Neural progenitor cell (in vitro differentiated cells): ENCODE measurements at places on chromosomes 13 and 19.
A peak's percentile ranks its signal among the peaks of the same experiment; 100 is the strongest.

DNA sequence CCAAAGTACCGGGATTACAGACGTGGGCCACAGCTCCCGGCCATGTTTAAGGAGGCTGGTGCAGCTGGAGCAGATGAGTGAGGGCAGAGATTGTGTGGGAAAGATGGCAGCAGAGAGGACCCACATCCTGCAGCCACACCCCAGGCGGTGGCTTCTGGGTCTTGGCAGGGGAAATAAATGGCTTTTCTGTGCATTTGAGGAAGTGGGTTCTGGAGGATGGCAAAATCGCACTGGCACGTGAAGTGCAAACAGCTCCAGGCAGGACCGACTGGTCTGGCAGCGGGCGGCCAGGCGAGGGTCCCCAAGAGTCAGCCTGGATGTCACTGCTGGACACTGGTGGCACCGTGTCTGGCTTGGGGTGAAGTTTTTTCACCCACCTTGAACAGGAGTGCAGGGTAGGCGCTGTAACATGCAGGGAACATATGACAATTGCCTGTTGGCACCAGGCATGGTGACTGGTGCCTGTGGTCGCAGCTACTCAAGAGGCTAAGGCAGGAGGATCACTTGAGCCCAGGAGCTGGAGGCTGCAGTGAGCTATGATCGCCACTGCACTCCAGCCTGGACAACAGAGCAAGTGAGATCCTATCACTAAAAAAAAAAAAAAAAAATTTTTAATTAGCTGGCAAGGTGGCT lies 8.4 kb downstream of the B3GNT3 start:
- peak; percentile 1 for DNase-seq

DNA sequence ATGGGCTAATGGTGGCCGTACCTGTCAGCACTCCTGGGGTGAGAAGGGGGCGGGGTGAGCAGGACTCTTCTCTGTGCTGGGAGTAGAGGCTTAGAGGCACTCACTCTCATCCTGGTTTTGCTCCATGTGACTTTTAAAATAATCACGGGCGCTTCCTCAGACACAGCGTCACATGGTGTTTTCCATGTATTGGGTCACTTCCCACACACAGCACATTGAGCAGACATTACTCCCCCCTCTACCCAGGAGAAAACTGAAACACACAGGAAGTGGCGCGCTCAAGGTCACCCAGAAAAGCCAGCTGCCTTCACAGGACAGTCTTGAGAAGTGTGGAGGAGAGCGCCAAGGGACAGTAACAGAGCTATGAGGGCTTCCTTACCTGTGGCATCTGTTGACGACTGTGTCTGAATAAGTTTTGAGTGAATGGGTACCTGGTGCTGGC lies 23.2 kb downstream of the SPATA13 start:
- DNase-seq: no peak

DNA sequence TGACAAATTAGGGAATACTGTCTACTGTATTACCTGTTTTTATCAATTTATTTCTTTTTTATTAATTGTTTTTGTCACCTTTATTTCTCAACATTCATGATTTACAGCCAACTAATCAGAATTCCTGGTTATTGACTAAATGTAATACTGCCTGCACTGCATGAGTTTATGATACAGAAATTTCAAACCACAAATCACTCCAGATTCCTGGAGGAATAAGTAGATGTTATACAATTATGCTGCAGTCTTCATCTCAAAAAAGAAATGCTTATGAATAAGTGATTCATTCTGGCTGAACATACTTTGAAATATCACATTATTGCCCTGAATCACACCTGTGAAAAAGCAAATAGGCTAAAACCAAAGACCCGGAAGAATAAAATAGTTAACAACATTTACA lies 249.7 kb downstream of the DACH1 start:
- DNase-seq: no peak

GRCh38 chr13:72151241-72151640 lies 284.2 kb upstream of the DACH1 start:
- no peak for DNase-seq

GRCh38 chr19:16778796-16779411 lies 50.3 kb upstream of the SIN3B start:
- DNase-seq: peak; percentile 69

DNA sequence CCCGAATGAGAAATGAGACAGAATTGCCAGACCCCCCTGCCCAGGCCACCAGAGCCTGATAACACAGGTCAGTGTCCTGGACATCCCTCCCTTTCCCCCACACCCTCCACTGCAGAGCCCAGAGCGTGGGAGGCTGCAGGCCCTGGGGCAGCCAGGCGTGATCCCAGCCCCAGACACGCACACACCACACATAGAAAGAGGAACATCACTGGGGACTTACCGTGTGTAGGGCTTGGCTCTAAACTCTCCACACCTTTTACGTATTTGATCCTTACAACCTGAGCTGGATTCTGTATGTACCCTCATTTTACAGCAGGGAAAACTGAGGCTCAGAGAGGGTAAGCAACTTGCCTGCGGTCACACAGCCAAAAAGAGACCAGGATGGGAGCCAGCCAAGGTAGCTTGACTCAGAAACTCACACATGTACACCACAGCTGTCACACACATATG lies 334 bp upstream of the ANGPTL6 start:
- DNase-seq: no peak

- no peak for DNase-seq
These were observed 14.5 kb downstream of the RFX2 start for GRCh38 chr19:6095760-6096159.

GRCh38 chr19:13347367-13347766 lies 158.9 kb downstream of the CACNA1A start:
- DNase-seq: no peak

- no peak for DNase-seq
These were observed 314.3 kb downstream of the SLITRK1 start for GRCh38 chr13:83568019-83568418.

GRCh38 chr13:43100667-43101066 lies 77.3 kb downstream of the DNAJC15 start:
- no peak for DNase-seq

- no peak for DNase-seq
These were observed 4.4 kb upstream of the REXO1 start for GRCh38 chr19:1852581-1853128.

DNA sequence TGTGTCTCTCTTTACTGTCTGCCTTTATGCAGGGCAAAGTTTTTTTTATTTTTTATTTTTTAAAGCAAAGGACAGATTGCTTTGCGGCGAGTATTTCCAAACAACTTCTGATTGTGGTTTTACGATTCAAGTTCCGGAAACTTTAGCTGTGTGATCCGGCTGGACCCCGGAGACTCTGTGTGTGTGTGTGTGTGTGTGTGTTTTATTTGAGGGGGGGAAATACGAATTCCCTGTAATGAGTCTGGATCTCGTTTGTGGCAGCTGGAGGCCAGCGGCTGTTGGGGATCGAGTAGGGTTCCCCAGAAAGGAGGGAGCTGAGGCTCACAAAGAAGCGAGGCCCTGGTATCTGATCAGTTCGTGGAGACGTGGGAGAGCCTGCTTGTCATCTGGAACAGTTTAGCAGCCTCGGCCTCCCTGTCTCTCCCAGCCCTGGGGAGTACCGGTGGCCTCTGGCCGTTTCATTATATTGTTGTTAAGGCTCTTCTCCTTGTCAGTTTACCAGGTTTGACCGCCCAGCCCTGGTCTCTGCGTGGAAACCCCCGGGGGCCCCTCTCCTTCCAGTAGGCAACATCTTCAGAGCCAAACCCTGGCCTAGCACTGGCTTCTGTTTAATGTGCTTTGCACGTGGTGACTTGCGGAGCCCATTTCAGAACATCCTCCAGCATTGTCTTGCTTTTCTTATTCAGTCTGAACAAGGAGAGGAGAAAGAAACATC lies 1.3 kb downstream of the FARP1 start:
- DNase-seq: peak; percentile 34

GRCh38 chr13:77868717-77869116 lies 49.9 kb downstream of the EDNRB start:
- no peak for DNase-seq

GRCh38 chr13:20161275-20161950 lies 561 bp upstream of the GJA3 start:
- DNase-seq: peak; percentile 53

GRCh38 chr19:31985001-31985605 lies 360.3 kb upstream of the ZNF507 start:
- no peak for DNase-seq

- DNase-seq: no peak
These were observed 70.6 kb upstream of the SERP2 start for GRCh38 chr13:44302940-44303575.

- peak; percentile 73 for DNase-seq
These were observed 11.8 kb downstream of the PDE4A start for GRCh38 chr19:10431943-10432735.

GRCh38 chr19:5204212-5204611 lies 136.4 kb downstream of the PTPRS start:
- no peak for DNase-seq

DNA sequence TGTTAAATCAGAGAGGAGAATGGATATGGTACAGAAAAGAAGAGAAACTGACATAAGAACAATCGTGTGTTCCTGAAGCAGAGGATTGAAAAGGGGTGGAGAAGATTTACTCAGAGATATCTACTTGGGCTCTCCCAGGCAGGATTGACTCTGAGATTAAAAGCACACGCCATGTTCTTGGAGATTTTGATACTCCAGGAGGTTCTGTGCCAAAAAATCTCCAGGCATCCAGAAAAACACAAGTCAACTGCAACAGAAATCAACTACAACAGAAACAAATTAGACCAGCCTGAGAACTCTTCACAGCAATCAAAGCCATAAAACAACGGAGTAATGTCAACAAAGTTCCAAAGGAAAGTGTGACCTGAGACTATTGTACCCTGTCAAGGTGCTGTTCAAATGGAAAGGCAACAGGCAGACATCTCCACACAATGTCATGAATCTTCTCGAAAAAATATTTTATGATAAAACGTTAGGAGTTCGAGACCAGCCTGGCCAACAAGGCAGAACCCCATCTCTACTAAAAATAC lies 104.2 kb downstream of the UBL3 start:
- DNase-seq: no peak

GRCh38 chr13:48645845-48646244 lies 7.9 kb upstream of the CYSLTR2 start:
- no peak for DNase-seq

GRCh38 chr13:112727581-112727980 lies 37.7 kb downstream of the ATP11A start:
- no peak for DNase-seq

GRCh38 chr13:110057052-110057451 lies 249.9 kb downstream of the COL4A1 start:
- no peak for DNase-seq

DNA sequence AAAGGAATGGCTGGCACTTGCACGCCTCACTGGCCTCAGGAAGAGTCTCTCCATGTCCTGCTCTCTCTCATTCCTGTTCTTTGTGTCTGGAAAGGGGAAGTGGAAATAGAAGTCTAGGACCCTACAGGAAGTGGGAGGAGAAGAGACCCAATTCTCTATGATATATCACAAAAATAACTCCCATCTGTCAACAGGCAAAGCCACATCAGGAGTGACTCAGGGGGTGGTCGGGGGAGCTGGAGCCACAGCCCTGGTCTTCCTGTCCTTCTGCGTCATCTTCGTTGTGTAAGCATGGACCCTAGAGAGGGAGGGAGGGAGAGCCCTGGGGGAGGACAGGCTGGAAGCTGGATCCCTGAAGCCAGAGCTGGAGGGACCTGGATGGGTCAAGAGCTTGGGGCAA lies 3.0 kb downstream of the SIGLEC9 start:
- no peak for DNase-seq

- DNase-seq: no peak
These were observed 792.9 kb downstream of the LIG4 start for GRCh38 chr13:107422421-107422820.

DNA sequence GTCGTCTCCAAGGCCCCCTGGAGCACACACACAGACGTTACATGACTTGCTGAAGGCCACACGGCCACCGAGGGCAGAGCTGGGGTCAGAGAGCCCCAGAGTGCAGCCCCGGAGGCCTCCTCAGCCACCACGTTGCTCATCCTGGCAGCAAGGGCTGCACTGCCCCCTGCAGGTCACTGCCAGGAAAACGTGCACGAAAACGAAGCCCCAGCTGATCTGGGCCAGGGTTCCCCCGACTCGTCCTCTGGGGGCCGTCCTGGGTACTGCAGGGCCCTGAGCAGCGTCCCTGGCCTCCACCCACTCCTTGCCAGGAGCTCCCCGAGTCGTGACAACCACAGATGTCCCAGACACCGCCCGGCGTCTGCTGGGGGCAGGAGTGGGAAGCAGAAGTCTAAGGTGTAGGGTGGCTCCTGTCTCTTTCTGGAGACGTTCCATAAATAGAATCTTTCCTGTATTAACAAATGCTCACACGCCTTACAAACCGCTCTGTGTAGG lies 3.4 kb downstream of the TPGS1 start:
- peak; percentile 94 for DNase-seq

GRCh38 chr13:91668866-91669495 lies 270.6 kb downstream of the GPC5 start:
- DNase-seq: no peak

DNA sequence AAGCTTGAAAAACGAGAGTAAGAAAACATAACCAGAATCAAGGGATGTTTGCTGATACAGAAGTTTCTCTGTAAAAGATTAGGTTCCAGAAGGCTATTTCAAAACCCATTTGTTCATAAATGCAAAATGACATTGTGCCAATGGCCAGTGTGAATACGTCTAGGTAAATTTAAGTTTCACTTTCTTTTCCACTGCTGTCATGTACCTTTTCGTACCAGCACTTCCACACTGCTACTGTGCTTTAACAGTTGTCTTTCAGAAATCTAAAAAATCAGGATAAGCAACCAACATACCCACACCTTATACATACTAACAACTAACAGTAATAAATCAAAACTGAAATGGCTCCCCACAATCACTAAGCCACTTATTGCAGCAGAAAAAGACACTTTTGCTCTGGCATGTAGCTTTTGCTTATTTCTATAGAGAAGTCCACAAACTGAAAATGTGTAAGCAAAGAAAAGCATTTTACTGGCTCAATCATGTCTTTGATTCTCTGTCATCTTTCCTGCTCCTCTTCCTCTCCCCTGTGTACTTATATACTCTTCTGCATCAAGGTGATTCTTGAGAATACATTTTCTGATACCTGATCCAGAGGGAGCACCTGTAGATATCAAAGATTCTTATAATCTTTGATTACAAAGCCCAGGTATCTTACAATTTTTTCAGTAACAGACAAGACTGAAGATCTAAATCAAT lies 34.3 kb downstream of the ELF1 start:
- no peak for DNase-seq

DNA sequence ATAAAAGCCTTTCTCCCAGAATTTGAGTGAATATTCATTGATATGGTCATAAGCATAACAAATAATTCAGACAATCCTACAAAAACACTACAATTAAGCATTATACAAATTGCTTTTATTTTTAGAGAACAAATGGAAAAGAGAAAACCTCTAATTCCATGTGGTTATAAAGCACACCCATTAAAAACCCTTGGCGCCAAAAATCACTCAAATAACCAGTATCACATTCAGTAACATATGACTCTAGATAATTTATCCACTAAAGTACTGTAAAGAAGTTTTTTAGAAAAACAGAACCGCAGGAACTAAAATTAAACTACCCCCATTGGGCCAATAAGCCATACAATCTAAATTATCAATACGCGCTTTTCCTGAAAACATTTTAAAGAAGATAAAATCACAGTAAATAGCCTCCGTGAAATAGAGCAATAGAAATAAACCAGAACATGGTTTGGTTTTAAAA lies 569 bp downstream of the LCP1 start:
- DNase-seq: no peak
